ENCODE measurements at places on chromosomes 6 and 20.

GRCh38 chr20:52744441-52744840 is 227.7 kb upstream of the TSHZ2 start:
- DNase-seq = no peak

DNA sequence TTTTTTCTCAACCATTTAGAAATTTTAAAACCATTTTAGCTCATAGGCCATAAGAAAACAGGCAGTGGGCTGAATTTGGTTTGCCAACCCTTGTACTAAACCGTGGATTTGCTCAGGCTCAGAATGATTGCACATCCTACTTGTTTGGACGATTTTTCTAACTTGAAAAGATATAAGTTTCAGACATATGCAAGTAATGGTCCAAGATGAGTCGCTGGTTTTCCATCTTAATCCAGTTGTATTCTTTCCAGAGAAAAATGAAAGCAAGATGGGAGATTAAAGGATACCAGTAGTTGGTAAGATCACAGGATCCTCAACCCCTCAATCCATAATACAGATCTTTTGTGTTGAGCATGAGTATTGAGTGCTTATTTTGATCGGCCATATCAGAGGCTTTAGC is 250.9 kb downstream of the TINAG start:
- DNase-seq = no peak

- DNase-seq = no peak
Observed at GRCh38 chr6:126422912-126423311, 83.0 kb downstream of the CENPW start.

- DNase-seq = no peak
Observed at GRCh38 chr6:70130865-70131264, 172.0 kb downstream of the COL9A1 start.

DNA sequence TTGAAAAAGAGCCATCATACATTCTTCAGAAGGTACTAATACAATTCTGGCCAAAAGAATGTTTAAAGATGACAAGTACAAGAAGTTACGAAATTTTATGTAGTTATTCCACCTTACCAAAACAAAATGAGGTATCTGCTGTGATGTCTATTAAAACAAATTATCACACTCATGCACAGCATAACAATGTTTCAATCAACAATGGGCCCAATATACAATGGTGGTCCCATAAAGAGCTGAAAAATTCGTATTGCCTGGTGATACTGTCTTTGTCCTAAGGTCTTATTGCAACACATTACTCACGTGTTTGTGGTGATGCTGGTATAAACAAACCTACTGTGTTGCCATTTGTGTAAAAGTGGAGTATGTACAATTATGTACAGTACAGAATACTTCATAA is 3.6 kb upstream of the NUP153 start:
- no peak for DNase-seq

All from activated CD4-positive, CD25-positive, alpha-beta regulatory T cell (primary cell).